A549 treated with ZK216348 at 1 μM for 4 hours (cell line): ENCODE measurements at places on chromosomes 16 and 17. TPM values are rescaled to one million over a fixed set of nuclear protein-coding genes. Genes with fewer than 3 reads are reported as not detected.

The MNT gene
- total RNA-seq = 12.6 to 22.4 TPM (median 18.6 TPM) in 5 replicates

The GRAP gene
- total RNA-seq = 0.22 to 1.2 TPM (median 0.34 TPM) in 5 replicates

The TBC1D3 gene
- total RNA-seq = not detected in 5 replicates

The ZG16 gene
- total RNA-seq = not detected in 5 replicates

The CLDN7 gene
- total RNA-seq = 0.29 to 2.9 TPM (median 1.6 TPM) in 5 replicates

The SCGB1C2 gene
- total RNA-seq = not detected in 5 replicates

The NTN3 gene
- 0.12 TPM in 1 of 5 replicates, not detected in the others for total RNA-seq
